Fibroblast of upper back skin (primary cell): ENCODE measurements at places on chromosomes 5 and 9.

DNA sequence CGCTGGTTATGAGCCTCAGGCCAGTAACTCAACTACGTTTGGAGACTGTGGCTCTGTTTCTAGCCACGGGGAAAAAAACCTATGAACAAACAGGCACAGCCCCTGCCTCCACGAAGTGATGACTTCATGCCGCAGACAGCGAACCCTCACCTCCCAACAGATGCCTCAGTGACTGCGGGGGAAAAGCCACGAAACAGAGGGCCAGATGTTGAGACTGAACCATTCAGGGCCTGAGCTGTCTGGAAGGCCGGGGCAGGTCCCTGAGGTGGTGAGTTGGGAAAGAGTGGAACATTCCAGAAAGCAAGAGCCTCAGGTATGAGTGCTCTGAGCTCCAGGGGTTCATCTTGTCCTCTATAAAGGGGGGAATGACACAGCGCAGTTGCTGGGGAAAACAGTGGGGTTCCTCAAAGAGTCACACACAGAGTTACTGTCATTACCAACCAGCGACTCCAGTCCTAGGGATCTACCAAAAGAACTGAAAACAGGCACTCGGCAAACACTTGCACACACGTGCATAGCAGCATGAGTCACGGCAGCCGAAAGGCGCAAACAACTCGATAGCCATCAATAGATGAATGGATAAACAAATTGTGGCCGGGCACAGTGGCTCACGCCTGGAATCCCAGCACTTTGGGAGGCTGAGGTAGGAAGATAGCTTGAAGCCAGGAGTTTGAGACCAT lies 15.3 kb downstream of the PLPP7 start:
- peak; percentile 58 for DNase-seq

- DNase-seq = peak; percentile 95
Measured at GRCh38 chr9:98790842-98791607, 5.3 kb downstream of the ANKS6 start.

- DNase-seq = peak; percentile 62
Measured at GRCh38 chr5:134026521-134027287, 21.9 kb upstream of the VDAC1 start.

DNA sequence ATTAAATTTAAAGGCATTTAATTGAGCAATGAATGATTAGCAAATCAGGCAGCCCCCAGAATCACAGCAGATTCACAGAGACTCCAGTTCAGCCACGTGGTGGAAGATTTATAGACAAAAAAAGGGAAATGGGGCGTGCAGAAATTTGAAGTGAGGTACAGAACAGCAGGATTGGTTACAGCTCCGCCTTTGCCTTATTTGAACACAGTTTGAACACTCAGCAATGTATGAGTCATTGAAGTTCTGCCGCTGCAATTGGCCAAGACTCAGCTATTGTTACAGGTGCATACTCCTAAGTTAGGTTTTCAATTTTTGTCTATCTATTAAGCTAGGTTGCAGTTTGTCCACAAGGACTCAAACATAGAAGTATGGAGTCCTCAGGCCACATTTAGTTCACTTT lies 157.7 kb upstream of the SLC12A2 start:
- DNase-seq = no peak

DNA sequence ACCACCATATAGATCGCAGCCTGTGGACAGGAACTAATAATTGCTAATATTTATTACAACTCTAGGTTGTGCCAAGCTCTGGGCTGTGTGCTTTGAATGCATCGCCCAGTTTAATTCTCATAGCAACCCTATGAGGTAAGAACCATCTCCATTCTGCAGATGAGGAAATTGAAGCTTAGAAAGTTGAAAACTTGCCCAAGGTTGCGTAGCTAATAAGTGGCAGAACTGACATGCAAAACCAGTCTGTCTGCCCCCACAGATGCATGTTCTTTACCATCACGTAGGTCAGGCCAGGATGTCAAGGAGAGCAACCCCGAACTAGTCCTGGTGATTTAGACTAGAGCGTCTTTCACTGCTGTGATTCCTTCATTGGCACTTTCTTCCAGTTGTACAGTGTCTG lies 15.6 kb downstream of the WWC1 start:
- DNase-seq = no peak

DNA sequence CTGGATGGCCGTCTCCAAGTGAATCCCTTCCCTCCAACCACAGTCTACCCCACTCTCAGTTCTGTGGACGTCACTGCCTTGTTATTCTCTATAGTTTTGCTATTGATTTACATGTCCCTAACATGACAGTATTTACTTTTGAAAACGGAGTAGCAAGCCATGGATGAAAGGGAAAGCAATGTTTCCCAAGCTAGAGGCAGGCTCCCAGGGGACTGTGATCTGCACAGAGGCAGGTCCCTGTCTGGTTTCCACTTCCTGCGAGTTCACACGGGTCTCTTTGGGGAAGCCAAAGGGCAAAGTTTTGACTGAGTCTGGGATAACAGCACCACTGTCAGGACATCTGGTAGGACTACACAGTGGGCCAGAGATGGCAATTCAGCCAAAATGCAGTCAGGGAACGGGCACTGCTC lies 12.7 kb downstream of the C9orf153 start:
- DNase-seq = no peak

GRCh38 chr5:142627383-142628217 lies 58.3 kb downstream of the FGF1 start:
- peak; percentile 51 for DNase-seq

GRCh38 chr5:64074533-64074932 lies 91.1 kb upstream of the RNF180 start:
- peak; percentile 3 for DNase-seq

DNA sequence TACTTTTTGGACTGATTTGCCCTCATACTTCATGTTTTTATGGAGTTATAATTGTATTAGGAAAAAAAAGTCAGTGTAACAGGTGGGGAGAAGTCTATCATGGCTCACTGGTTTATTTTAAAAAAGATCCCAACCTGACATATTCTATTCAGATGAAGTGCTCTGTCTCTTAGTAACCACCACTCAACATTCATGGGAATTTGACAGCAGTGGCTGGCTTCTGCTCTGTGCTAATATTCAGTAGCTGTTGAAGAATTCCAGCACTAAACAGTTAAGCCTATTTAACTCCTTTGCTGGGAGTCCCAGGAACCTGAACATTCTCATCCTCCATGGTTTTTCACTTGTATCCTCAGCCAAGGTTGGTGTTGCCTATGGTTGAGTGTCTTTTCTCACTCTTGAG lies 23.1 kb downstream of the CMYA5 start:
- no peak for DNase-seq

DNA sequence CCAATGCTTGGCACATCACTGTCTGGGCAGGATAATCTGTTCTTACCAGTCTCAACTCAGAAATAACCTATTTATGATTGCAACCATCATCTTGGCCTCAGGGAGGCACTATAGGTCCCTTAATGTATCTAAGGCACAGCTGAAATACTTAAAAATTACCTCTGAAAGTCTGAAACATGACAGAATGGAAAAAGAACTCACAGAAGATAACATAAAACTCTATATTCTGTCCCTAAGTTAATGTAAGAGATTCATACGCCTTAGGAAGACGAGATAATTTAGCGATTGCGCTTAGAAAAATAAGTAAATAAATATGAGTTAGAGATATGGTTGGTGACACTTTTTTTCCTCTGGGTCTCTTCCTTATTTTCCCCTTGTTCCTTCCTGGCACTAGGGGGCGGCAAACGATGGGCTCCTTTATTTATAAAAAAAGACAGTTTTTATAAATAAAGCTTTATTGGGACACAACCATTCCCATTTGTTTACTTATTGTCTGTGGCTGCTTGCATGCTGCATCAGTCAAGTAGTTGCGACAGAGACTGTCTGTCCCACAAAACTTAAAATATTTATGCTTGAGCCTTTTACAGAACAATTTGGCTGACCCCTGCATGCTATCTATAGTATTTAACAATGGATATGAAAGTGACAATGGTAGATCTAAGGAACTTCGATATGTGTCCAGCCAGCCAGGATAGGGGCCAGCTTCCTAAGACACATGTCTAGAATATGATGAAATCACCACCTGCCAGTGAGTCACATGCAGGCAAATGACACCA lies 79.6 kb downstream of the PDE4D start:
- DNase-seq = peak; percentile 73
